ENCODE measurements at places on chromosomes 2 and 18. TPM values are rescaled to one million over a fixed set of nuclear protein-coding genes. Genes with fewer than 3 reads are reported as not detected.

Gene ANO7
- 0.98 TPM for total RNA-seq

Gene IL1R2
- 3.8 TPM for total RNA-seq

Gene GKN2
- not detected for total RNA-seq

Gene DNAJC5G
- 2.1 TPM for total RNA-seq

Gene TEKT4
- total RNA-seq: 0.27 TPM

Gene FOXI3
- total RNA-seq: not detected

Gene SIX3
- total RNA-seq: not detected

Gene ACVR1C
- 0.13 TPM for total RNA-seq

Gene UBR3
- total RNA-seq: 111 TPM

Gene TNFRSF11A
- total RNA-seq: 9.0 TPM

Gene ALKAL2
- 7.8 TPM for total RNA-seq

Gene PIKFYVE
- 35.6 TPM for total RNA-seq

Gene IL36B
- total RNA-seq: not detected

Gene SEPTIN10
- 69.2 TPM for total RNA-seq

Gene MYO5B
- total RNA-seq: 58.2 TPM
